ENCODE measurements at places on chromosomes 3 and 15. TPM values are rescaled to one million over a fixed set of nuclear protein-coding genes. Genes with fewer than 3 reads are reported as not detected.

Gene ITPKA
- total RNA-seq, result 0.16 TPM

Gene LRTM1
- total RNA-seq, result not detected

Gene WDR93
- total RNA-seq, result not detected

Gene DLL4
- 1.1 TPM for total RNA-seq

- ATAC-seq, result no peak
Measured at GRCh38 chr3:56725175-56725574, 42.1 kb upstream of the TASOR start.

DNA sequence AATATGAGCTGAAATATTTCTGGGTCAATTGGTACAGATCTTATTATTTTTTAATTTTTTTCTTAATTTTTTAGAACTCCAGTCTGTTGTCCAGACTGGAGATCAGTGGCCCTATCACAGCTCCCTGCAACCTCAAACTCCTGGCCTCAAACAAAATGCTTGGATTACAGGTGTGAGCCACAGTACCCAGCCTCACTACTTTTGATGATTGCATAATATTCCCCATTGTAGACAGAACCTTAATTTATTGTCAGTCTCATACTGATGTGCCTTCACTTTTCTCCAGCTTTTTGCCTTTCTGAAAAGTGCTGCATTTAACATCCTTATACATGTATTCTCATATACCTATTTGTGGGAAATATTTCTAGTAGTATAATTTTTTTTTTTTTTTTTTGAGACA, 144.9 kb downstream of the LIPC start:
- no peak for ATAC-seq

GRCh38 chr15:43153269-43153668, 19.9 kb downstream of the TMEM62 start:
- ATAC-seq, result no peak

DNA sequence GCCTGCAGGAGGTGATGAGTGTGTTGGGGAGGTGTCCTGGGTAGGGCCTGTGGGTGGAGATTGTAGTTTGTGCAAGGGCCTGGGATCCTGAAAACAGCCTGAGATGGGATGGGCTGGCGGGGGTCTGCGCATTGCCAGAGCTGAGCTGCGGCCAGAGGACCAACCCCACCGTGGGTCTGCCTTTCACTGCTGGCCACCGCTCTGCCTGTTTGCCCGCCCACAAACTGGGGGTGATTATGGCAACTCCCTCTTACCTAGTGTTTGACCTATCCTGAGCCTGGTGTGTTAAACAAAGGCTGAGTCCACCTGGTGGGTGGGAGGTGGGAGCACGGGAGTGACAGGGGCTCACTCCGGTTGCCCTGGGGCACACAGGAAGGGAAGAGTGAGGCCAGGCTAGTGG, 9.8 kb downstream of the ABTB1 start:
- ATAC-seq, result no peak

All from esophagus mucosa (tissue), 1 donor.